ENCODE measurements at places on chromosomes 1 and 21.

- no peak for DNase-seq
Observed at GRCh38 chr21:36323032-36323431, 3.0 kb downstream of the MORC3 start.

DNA sequence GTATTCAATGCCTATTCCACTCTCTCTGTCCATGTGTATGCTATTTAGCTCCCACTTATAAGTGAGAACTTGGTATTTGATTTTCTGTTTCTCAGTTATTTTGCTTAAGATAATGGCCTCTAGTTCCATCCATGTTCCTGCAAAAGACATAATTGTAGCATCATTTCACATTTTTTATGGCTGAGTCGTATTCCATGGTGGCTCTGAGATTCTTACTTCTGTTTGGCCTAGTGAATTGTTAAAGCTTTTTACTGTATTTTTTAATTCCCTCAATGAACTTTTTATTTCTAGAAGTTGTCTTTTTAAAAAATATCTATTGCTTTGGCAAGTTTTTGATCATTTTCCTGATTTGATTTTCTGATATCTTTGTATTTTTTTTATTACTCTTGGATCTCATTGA is 635.6 kb downstream of the PLA2G4A start:
- no peak for DNase-seq

- no peak for DNase-seq
Observed at GRCh38 chr1:152501704-152502103, 8.9 kb upstream of the LCE5A start.

GRCh38 chr21:26843933-26844257 is 1.3 kb downstream of the ADAMTS1 start:
- DNase-seq: no peak

DNA sequence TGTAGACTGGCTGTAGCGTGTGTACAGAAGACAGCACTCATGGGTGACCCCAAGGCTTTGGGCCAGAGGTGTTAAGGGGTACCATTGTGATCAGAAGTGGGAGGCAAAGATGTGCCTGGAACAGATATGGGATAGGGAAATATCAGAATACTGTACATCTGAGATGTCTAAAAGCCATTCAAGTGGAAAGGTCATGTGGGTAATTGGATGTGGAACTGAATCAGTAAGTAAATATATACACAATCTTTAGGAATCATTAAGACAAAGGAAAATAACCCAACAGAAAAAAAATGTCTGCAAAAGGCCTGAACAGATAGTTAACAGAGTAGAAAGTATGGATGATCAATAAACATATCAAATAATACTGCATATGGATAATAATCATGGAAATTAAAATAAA is 26.5 kb downstream of the OR13G1 start:
- no peak for DNase-seq

GRCh38 chr1:70503358-70503757 is 92.3 kb downstream of the CTH start:
- DNase-seq: no peak

DNA sequence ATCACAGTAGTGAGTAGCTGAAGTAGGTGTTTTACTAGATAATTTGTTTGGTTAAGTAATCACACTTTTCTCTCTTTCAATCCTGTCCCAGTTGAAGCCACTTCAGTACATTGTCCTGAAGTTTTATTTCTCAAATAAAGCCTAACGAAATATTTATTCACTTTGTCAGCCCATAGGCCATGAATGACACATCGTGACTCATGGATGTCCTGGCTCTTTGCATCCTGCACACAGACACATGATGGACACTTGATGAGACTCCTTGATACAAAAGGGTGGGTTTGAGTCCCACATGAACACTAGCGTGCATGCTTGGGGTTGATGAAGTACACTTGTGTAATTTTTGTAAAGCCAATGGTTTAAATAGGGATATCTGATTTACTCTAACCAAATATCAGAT is 22.7 kb upstream of the LAMC2 start:
- no peak for DNase-seq

Measured in effector memory CD8-positive, alpha-beta T cell (primary cell).